ENCODE measurements at places on chromosomes 12 and 14.

DNA sequence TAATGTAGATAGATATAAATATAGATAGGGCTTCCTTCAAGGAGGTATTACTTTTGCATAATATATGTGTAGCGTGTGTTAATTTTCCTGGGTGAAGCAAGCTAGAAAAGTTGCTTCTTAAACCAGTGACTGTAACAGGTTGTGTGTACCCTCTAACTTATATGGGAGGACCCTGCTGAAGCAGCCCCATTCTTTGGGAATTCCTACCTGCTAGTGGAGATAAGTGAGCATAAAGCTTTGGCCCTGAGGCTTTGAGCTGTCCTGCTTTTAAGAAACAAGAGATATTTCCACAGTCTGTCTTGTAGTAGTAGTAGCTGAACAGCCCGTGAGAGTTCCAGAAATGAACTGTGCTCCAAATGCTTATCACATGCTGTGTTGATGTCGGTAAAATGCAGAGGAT lies 8.6 kb downstream of the RMST start:
- DNase-seq, result no peak

- DNase-seq, result no peak
These were observed 33.1 kb downstream of the FZD10 start for GRCh38 chr12:130195369-130195768.

- DNase-seq, result no peak
These were observed 17.8 kb upstream of the MLEC start for GRCh38 chr12:120668868-120669840.

- no peak for DNase-seq
These were observed 226.3 kb downstream of the SPTSSA start for GRCh38 chr14:34235643-34236300.

GRCh38 chr12:100767371-100767770 lies 27.2 kb upstream of the ANO4 start:
- DNase-seq, result no peak

DNA sequence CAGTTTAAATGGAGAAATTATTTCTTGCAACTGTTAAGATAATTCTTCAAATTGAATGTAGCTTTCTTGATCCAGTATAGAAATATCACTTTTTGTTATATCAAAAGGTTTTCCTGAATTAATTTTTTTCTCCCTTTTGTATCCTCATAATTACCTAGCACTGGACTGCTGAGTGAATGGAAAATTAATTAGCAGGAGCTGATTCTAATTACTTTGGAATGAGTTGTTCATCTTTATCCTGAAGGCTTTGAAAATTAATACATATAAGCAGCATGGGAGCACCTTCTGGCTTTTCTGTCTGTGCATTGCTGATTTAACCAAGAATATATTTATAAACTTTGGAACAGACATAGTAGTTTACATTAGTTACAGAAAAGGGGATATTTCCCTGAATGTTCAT lies 307.6 kb upstream of the GARIN2 start:
- no peak for DNase-seq

DNA sequence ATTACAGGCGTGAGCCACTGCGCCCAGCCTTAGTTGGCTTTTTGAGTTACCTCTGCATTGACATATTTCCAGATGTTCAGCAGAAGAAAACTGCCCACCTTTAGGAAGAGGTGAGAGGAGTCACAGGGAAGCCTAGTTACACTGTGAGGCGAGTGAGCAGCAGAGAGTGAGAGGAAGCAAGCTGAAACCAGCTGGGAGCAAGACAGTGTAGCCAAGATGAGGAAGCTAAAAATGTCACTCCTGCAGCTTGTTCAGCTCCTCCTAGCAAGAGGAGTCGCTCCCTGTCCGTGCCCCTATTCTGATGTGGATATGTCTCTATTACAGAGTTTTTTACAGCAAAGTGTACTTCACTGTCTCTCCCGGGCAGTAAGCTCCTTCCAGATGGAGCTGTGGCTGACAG lies 127.6 kb downstream of the GXYLT1 start:
- no peak for DNase-seq

DNA sequence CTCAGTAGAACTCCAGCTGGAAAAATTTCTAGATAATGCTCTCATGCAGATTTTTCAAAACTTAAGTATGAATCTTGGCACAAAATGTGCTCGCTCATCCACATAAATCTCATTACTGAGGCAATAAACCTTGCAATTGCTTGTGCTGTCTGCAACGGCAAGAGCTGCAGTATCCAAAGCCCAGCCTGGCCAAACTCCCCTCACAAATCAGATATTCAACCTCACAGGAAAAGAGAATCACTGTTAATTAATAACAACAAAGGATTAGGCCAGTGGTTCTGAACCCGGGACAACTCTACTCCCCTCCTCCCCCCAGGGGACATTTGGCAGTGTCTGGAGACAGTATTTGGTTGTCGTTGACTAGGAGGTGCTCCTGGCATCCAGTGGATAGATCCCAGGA lies 19.2 kb upstream of the CORO1C start:
- DNase-seq, result peak; percentile 92

DNA sequence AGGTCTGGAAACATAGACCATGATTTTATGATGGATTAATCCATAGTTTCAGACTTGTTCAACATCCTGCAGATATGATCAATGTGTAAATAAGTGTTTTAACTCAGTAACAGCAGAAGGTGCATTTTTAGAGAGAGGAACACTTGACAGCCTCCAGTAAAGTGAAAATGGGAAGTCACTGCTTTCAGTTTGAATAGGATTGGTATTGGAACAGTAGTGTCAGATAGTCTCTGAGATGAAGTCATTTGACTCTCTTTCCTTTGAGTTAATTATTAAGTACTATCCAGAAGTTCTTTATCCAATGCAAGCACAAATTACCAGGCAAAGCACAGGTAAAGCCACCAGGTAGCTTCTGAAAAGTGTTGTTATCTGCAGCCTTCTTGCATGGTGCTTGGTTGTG lies 14.5 kb upstream of the NAV3 start:
- DNase-seq, result no peak

- DNase-seq, result no peak
These were observed 108.0 kb upstream of the ARHGAP5 start for GRCh38 chr14:31968956-31969698.

- no peak for DNase-seq
These were observed 115.7 kb downstream of the LLPH start for GRCh38 chr12:66014818-66015217.
